ENCODE measurements at places on chromosomes 12 and 14. TPM values are rescaled to one million over a fixed set of nuclear protein-coding genes. Genes with fewer than 3 reads are reported as not detected.

Gene ART4
- total RNA-seq: not detected

Gene POP5
- total RNA-seq: 40.6 TPM

Gene KLRK1
- total RNA-seq: 141 TPM

Gene SMIM41
- total RNA-seq: not detected

Gene SLC17A8
- not detected for total RNA-seq

- no peak overlapping the region for H3K27ac ChIP-seq
- no peaks in the 10 kb centered on the region for H3K4me1 ChIP-seq
- DNase-seq: no peak
- no peak overlapping the region for H3K4me3 ChIP-seq
- H3K36me3 ChIP-seq: no peaks in the 10 kb centered on the region
These were observed 50.8 kb upstream of the CDKL1 start for GRCh38 chr14:50447461-50447860.

DNA sequence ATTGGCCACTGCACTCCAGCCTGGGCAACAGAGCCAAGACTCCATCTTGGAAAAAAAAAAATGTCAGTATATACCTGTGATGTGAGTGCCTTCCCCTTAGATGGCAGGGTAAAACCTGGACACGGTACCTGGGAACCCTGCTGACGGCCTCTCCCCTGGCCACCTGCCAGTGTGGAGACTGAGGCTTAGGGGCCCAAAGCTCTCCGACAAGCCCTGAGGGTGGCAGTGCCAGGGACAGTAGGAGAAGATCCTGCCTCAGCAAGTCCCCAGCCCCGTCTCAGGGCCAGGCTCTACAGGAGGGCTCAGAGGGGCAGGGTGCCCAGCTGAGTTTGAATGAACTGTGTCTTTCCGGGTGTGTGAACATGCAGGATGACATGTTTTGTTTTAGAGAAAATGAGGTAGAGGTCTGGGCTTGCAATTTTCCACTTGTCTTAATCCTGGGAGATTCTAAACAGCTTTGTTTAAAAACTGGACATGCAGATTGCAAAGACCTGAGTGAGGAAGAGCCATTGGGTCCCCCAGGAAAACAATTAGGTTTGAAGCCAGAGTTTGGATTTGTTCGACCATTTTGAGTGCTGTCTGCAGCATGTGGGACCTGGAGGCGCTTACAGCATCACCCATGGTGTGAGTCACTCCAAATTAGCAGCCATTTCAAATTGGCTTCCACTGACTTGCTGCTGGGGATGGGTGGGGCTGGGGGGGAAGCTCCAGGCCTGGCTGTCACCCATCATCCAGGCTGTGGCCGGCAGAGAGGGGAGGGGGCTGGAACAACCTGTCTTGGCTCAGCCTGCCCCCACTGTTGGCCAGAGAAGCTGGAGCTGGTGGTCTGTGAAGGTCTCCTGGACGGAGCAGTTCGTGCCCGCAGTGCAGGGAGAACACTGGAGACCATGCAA lies 10.8 kb downstream of the TSPAN9 start:
- no peaks in the 10 kb centered on the region for H3K36me3 ChIP-seq
- H3K27ac ChIP-seq: no peak overlapping the region
- peaks cover 4% of the 10 kb centered on the region for H3K27me3 ChIP-seq

GRCh38 chr14:102993523-102993922 lies 63.8 kb downstream of the CDC42BPB start:
- no peak overlapping the region for H3K4me3 ChIP-seq
- H3K27me3 ChIP-seq: no peaks in the 10 kb centered on the region
- no peak overlapping the region for H3K27ac ChIP-seq

DNA sequence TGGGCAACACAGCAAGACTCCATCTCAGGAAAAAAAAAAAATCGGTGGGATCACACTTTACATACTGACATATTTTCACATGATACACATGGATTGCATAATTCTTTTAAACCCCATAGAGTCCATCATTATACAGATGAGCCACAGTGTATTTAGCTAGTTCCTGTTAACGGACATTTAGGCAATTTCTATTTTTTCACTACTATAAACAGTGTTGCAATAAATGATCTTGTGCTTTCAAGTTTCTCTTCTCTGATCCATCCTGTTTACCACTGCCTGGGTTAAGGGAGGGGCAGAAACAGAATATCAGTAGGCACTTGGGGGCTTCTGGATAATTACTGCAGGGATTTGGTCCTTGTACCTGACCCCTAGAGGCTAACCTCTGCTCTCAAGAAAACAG lies 43.4 kb upstream of the SPTLC2 start:
- H3K27ac ChIP-seq: no peak overlapping the region
- no peaks in the 10 kb centered on the region for H3K27me3 ChIP-seq
- no peaks in the 10 kb centered on the region for H3K4me1 ChIP-seq
- H3K36me3 ChIP-seq: no peaks in the 10 kb centered on the region
- H3K4me3 ChIP-seq: no peak overlapping the region

- H3K36me3 ChIP-seq: no peaks in the 10 kb centered on the region
- no peak overlapping the region for H3K27ac ChIP-seq
- no peak overlapping the region for H3K4me3 ChIP-seq
- DNase-seq: no peak
These were observed 85.7 kb downstream of the SLC38A1 start for GRCh38 chr12:46183112-46183511.

- no peak overlapping the region for H3K27ac ChIP-seq
- no peak overlapping the region for H3K4me3 ChIP-seq
- H3K27me3 ChIP-seq: no peaks in the 10 kb centered on the region
- H3K36me3 ChIP-seq: no peaks in the 10 kb centered on the region
- H3K4me1 ChIP-seq: no peaks in the 10 kb centered on the region
These were observed 1.9 kb downstream of the TMEM119 start for GRCh38 chr12:108595711-108596647.

GRCh38 chr14:68146818-68147217 lies 327.2 kb downstream of the RAD51B start:
- H3K36me3 ChIP-seq: no peaks in the 10 kb centered on the region
- H3K27ac ChIP-seq: no peak overlapping the region
- no peaks in the 10 kb centered on the region for H3K27me3 ChIP-seq
- peaks cover 19% of the 10 kb centered on the region for H3K4me1 ChIP-seq
- no peak for DNase-seq

GRCh38 chr12:110348431-110349059 lies 55.0 kb downstream of the ANAPC7 start:
- H3K4me3 ChIP-seq: no peak overlapping the region
- H3K27me3 ChIP-seq: no peaks in the 10 kb centered on the region
- peaks cover 17% of the 10 kb centered on the region for H3K4me1 ChIP-seq
- peaks cover 44% of the 10 kb centered on the region for H3K36me3 ChIP-seq
- no peak for DNase-seq

DNA sequence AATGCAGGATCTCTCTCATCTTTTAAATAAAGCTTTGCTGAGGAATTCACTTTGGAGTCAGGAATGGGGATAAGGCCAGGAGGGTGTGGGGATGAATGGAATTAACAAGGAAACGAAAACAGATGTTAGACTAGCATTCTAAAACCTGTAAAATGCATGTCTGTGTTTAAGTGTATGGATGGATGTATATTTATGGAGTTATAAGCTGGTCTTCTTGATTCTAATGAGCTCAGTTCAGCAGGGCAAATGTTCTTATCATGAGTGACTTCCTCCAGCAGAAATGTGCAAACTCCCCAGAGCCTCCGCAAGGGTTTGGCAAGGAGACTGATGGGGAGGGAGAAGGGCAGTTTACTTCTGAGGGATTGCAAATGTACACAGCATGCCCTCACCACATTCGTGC lies 149.1 kb downstream of the NTF3 start:
- H3K27me3 ChIP-seq: no peaks in the 10 kb centered on the region
- no peak overlapping the region for H3K4me3 ChIP-seq
- H3K36me3 ChIP-seq: no peaks in the 10 kb centered on the region
- no peaks in the 10 kb centered on the region for H3K4me1 ChIP-seq

DNA sequence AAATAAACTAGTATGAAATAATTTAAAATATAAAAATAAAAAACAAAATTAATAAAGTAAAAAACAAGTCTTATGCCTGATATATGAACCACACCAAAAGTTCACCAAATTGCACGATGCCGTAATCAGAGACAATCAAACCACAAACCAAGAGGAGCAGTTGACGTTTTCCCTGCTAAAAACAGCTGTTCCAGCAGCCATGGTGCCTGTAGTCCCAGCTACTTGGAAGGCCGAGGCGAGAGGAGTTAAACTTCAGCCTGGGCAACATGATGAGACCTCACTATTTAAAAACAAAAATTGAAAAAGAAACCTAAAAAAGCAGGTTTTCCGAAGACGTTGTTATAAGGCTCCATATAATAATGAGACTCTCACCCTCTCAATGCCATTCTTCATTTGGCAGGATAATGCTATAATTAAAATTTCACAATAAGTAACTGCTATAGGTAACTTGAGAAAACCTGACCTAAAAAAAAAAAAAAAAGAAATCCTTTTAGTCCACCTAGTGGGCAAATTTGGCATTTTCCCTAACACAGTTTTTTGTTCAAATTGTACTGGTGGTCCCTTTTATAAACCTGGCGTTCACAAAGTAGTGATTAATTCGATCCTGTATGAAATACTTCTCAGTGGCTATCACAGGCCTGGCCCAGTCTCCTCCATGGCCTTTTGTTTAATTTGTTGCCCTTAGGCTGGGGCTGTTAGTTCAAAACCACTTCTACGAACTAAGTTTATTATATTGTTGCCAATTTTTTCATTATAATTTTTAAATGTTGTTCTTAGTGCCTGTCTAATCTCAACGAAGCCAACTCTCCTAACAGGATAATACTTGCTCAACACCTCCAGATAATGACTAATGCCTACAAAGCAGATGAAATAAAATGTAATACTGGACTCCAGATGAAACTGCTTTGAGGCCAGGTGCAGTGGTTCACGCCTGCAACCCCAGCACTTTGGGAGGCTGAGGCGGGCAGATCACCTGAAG lies 62.1 kb downstream of the TNFAIP2 start:
- H3K27ac ChIP-seq: no peak overlapping the region
- no peak overlapping the region for H3K4me3 ChIP-seq
- H3K36me3 ChIP-seq: no peaks in the 10 kb centered on the region
- peaks cover 10% of the 10 kb centered on the region for H3K27me3 ChIP-seq

DNA sequence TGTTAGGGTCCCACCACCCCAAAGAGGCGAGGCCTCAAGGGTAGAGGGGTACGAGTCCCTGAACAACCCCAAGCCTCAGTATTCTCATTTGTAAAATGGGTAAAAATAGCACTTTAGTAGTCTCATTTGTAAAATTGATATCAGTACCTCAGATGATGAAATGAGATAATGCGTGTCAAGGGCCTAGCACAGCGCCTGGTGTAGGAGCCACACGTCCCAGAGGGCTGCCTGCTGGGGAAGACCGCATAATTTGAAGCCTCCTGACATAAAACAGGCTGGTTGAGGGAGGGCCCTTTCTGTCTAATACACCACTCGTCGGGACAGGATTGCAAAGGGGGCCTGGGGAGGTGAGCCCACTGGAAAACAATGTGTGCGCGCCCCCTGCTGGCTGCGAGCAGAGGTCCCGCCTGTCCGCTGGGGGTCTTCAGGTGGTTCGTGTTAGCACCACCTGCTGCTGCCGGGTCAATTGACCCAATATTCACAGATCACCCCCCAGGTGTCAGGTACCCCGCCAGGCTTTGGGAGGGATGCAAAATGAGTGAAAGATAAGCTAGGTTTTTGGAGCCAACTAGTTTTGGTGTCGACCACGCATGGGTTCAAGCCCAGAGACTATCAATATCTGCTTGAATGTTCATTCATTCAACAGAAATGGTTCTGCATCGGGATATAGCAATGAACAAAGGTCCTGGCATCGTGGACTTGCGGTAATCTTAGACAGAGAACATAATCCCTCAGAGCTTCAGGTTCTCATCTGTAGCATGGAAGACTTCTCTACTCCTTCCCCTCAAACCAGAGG lies 24.7 kb upstream of the IRF2BPL start:
- peak; percentile 80 for DNase-seq
- H3K36me3 ChIP-seq: no peaks in the 10 kb centered on the region
- H3K4me1 ChIP-seq: peaks cover 21% of the 10 kb centered on the region
- H3K4me3 ChIP-seq: no peak overlapping the region
- no peak overlapping the region for H3K27ac ChIP-seq
- no peaks in the 10 kb centered on the region for H3K27me3 ChIP-seq

DNA sequence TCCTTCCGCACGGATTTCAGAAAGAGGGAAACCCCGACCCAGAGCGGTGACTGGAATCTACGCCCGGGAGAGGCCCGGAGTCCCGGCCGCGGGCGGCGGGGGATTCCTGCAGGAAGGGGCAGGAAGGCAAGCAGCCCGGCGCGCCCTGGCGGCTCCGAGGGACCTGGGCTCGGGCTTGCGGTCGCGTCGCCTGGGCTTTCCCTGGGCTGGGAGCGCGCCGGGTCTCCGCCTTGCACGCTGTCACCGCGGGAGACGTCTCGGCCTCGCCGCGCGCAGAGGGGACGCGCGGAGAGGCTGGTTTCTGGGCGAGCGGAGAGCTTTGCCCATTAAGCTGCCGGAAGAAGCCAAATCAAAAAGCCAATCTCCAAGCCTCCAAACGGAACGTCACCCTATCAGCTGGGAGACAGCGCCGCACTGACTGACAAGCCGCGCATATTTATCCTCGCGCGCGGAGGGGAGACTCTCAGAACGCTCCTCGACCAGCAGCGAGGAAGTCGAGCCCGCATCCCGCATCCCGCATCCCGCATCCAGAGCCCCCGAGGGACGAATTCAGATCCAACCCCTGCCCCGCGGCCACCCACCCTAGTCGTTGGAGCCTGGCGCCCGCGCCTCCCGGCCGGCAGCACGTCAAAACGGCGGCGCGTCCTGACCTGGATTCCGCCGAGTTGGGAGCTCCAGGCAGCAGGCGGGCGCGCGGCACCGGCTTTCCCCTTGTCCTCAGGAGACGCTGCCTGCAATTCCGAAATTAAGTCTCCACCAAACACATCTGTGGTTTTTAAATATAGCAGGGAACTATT lies at the start of gene SLC8A3:
TSS of gene SLC8A3 (minus strand) at position 293 of the 797 bp plus-strand sequence. CDS start 20,529 bp downstream, outside the sequence.
- no peak for DNase-seq
- H3K36me3 ChIP-seq: no peaks in the 10 kb centered on the region
- H3K27ac ChIP-seq: no peak within 1 kb of the TSS
- peak within 1 kb of the TSS; percentile 59 for H3K4me3 ChIP-seq
- peaks cover 29% of the 10 kb centered on the region for H3K4me1 ChIP-seq
- H3K27me3 ChIP-seq: peaks cover 2% of the 10 kb centered on the region

DNA sequence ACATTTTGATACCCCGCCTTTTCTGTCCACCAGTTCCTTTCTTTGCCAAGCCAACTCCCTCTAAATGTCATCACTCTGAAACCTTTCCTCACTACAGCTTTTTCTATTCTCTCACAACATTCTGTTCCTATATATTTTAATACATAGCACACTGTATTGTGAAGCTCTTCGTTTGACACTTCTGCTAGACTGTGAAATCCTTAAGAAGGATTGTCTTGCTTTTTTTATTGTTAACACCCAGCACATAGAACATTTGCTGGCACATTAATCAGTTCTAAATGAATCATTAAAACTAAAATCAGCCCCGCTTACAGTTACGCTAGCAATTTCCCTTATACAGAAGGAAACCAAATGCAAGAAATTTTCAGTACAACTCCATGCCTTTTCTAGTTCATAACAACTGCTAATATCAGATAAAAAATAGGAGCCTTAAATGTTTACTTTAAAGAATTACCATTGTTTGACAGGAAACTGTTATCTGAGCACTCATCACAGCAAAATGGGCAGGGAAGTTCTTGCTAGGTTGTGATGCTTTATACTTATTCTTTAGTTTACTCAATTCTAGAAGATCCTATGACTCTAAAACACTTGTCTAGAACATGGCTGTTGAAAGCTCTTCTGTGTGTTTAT lies 93.5 kb downstream of the PPP1R12A start:
- H3K27ac ChIP-seq: no peak overlapping the region
- no peak overlapping the region for H3K4me3 ChIP-seq
- DNase-seq: no peak
- peaks cover 9% of the 10 kb centered on the region for H3K36me3 ChIP-seq
- H3K27me3 ChIP-seq: no peaks in the 10 kb centered on the region
